Motor neuron (in vitro differentiated cells): ENCODE measurements at places on chromosomes 4 and X.

- peak; percentile 45 for ATAC-seq
Observed at GRCh38 chr4:8200302-8200975, 1.3 kb downstream of the SH3TC1 start.

- ATAC-seq, result no peak
Observed at GRCh38 chr4:83378419-83378818, 43.8 kb upstream of the HPSE start.

DNA sequence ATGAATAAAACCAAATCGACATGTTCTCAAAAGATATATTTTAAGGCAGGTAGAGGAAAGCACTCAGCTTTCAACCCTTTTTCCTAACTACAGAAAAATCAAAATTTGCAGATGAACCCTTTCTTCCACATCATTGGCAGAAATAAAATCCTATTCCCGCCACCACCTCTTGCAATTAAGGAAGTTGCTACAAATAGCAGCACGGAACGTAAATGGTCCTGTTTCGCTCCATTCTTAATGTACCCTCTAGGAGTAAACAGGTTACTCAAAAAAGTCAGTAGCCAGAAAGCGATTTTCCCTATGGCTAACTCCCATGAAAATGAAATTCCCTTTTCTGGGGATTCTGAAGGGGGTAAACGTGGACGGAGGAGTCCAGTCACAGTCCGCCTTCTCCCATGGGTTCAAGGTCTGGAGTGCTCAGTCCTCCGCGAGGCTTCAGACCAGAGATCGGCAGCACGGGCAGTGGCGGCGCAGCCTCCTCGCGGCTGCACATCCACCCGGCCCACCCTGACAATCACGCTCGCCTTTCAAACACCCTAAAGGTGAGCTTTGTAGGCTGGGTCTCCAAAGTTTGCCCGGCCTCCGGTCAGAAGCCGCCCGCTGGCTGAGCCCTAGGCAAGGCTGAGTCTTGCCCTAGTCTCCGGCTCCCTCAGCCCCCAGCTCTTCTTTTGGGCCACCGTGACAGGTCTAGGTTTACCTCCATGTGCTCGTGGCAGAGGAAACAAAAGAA, 1.8 kb downstream of the ATP11C start:
- ATAC-seq, result no peak

DNA sequence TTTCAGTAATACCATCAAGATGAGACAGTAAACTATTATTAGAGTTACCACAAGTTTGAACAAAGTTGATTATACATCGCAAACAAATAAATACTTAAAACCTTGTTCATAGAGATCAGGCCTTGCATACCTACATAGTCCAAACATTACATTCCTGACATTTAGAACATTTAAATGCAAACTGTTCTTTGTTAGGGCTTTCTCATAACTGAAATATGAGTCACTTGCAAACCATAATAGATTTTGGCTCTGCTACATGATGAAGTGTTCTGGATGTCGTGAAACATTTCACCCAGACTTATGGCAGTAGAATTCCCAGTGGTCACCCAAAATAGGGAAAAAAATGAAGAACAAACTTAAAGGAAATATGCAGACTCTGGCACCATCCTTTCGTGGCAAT, 75.0 kb downstream of the FAT4 start:
- no peak for ATAC-seq

GRCh38 chr4:64144994-64145393, 264.3 kb downstream of the TECRL start:
- ATAC-seq, result no peak

GRCh38 chrX:118855681-118856310, 32.2 kb downstream of the ZCCHC12 start:
- no peak for ATAC-seq

DNA sequence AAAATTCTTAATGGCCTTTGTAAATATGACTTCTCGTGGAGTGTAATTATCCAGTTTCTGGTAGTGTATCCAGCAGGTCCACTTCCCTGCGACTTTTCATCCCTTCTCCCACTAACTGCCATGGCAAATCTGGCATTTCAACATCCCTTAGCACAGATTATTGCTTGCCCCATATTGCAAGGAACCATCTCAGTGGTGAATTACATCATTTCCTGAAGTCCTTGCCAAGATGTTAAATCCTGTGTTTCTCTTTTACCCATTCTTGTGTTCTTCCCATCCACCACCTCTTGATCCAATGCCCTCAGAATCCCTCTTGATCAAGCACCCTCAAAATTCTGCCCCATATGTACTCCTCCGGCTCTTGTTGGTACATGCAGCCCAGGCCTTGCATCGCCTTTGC, 88.1 kb upstream of the ZNF81 start:
- ATAC-seq, result no peak

DNA sequence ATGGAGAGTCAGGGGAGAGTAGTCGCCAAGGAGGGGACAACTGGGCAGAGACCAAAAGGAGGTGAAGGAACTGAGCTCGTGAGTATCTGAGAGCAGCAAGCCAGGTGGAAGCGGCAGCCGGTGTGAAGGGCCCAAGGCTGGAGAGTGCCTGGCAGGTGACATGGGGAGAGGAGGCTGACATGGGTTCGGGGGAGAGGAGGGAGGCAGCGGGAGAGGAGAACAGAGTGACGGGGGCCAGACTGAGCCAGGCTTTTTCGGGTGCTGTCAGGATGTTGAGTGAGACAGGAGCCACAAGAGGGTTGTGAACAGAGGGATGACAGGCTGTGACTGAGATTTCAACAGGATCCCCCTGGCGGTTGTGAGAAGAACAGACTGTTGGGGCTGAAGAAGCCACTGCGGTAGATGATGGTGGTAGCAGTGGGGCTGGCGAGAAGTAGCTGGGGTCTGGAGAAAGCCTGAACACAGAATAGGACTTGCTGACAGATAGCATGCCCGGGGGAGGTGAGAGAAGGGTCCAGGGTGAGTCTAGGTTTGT, 5.7 kb downstream of the ELK1 start:
- peak; percentile 53 for ATAC-seq

- ATAC-seq, result no peak
Observed at GRCh38 chr4:26916195-26916594, 55.6 kb downstream of the STIM2 start.

GRCh38 chr4:39346856-39347519, 19.2 kb downstream of the RFC1 start:
- ATAC-seq, result no peak

DNA sequence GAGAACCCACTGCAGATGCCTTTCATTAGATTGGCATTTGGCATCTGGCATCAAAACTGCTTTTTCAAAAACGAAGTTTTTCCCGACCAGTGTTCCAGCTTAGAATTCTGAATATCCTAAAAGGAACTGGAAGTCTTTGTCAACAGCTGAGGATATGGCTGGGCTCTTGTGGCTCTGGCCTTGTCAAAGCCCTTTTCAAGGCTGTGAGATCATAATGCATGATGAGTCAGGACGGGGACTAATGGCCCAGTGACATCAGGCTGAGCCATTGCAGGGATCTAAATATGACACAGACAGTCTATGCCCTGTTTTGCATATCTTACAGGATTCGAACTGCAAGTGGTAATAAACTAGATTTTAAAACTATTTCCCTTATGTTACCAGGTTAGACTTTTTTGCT, 306.4 kb downstream of the PTTG2 start:
- ATAC-seq, result no peak
